Activated CD8-positive, alpha-beta T cell treated with anti-CD3 and anti-CD28 coated beads for 36 hours (primary cell): ENCODE measurements at places on chromosomes 1 and 21. TPM values are rescaled to one million over a fixed set of nuclear protein-coding genes. Genes with fewer than 3 reads are reported as not detected.

UBE2U gene
- not detected for total RNA-seq

PRAMEF33 gene
- total RNA-seq: not detected

MRPL9 gene
- total RNA-seq: 121 TPM

SYT11 gene
- total RNA-seq: 9.2 TPM
